ENCODE measurements at places on chromosomes 13 and 19.

- DNase-seq, result no peak
These were observed 2141.2 kb downstream of the PCDH9 start for GRCh38 chr13:65088906-65089305.

DNA sequence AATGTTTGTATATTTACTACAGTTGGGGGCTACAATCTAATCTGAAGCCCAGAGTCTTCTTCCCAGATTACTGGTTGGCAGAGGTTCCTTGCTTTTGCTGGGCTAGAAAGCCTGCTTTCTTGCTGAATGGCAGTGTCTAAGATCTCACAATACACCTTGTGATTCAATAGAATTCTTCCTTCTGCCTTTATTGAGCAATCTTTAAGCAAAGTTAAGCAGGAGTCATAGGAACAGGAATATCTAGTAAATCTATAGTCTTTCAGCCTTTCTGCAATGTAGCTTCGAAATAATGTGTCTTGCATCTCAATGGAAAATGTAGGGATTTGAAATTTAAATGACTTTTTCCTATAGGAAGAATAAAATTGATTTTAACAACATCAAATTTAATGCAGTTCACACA, 346.1 kb downstream of the SLITRK1 start:
- DNase-seq, result no peak

- peak; percentile 87 for DNase-seq
These were observed 24.5 kb downstream of the TEX101 start for GRCh38 chr19:43439032-43439708.

GRCh38 chr19:13699786-13700185, 64.5 kb upstream of the MRI1 start:
- no peak for DNase-seq

GRCh38 chr13:65744836-65745235, 1485.3 kb downstream of the PCDH9 start:
- DNase-seq, result no peak

GRCh38 chr19:14091813-14092462, 1.4 kb upstream of the SAMD1 start:
- DNase-seq, result no peak

- DNase-seq, result peak; percentile 50
These were observed 36.8 kb downstream of the ACTN4 start for GRCh38 chr19:38684078-38684861.

DNA sequence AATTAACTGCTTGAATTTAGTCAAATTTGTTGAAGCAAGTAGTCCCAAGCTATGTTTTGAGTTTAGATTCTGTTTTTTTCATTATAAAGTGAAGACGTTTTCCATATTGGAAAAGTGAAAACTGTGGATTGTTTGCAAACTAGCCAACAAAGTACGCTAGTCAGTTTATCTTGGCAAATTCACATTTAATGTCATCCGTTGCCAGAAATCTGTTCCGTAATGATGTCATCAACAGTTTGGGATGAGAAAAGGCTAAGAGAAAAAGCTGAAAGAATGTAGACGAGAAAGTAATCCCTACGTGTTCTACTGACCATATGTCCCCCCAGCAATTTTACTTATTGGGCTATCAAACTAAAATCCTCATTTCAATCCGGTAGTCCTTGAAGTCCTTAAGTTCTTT, 419.6 kb downstream of the GPC6 start:
- no peak for DNase-seq

- DNase-seq, result no peak
These were observed 9.9 kb upstream of the SERPINE3 start for GRCh38 chr13:51329606-51330005.

- DNase-seq, result no peak
These were observed 1195.7 kb upstream of the PCDH20 start for GRCh38 chr13:62611343-62611742.

DNA sequence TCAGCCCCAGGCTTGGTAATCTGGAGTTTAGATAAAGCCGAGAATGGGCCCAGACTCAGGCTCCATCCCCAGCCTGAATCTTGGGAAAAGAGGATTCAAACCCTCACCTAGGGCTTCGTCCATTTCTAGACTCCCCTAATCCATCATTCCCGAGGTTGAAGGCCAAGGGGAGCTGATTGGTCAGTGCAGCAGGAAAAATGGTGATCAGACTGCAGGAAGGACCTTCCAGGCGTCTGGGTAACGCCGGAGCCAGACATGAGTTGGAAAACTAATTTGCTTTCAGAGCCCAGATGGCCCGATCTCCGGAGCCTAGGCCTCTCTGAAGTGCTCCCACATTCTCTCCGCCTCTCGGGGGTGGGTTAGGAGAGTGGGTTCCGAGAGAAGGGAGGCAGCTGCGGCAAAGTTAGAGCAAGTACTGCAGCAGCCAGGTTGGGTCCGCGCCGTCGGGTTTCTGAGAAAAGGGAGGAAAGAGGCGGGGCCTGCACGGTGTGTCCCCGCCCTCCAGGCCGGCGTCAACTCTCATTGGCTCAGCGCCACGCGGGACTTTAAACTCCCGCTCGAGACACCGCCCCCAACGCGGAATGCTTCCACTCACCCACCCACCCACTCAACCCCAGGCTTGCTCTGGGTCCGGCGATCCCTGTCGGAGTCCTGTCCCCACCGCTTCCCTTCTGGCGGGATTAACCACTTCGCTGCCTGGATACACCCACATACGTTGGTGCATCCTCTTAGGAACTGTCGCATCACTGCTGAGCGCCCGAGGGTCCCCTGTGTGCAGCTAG, 788 bp upstream of the RTBDN start:
- DNase-seq, result no peak

DNA sequence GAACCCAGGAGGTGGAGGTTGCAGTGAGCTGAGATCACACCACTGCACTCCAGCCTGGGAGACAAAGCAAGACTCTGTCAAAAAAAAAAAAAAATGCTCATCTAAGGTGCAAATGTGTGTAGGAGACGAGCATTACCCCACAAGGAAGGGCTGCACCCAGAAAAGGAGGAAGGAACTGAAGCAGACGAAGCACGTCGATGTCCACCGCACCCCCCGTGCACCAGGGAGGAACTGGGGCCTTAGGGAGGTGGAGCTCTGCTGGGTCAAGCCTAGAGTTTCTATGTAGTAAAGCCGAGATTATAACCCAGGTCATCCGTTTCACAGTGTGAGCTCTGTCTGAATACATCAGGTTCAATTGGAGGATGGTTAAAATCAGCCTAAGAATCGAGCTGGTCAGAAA, 1.1 kb downstream of the VSTM1 start:
- no peak for DNase-seq

DNA sequence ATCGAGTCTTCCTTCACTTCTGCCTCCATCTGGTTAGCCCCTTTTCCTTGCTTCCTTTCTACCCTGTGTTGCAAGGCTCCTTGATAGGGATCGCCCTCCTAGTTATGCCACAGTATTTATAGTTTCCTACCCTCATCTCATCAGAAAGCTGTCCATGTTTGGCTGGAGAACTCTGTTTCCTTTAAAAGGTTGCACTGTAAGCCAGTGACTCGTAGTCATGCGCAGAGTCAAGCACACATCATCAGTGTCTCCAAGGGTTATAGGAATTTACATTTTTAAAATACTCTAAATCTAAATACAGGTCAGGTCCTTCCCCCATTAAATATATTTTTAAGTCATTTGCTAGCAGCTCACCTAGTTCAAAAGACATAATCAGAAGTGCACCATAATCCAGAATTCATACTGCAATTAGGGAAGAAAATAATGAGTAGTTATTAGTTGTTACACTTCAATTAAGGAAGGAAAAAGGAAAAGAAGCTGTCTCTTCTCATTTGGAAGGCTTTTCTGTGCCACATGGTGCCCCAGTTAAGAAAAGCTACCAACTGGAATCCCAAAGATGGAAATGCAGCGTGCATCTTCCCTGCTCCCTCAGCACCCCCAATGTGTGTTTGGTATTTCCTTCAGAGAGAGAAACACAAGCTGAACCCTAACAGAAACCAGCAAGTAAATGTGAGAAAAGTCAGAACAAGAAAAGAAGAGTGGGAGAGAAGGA, 81.0 kb downstream of the GPR12 start:
- no peak for DNase-seq

DNA sequence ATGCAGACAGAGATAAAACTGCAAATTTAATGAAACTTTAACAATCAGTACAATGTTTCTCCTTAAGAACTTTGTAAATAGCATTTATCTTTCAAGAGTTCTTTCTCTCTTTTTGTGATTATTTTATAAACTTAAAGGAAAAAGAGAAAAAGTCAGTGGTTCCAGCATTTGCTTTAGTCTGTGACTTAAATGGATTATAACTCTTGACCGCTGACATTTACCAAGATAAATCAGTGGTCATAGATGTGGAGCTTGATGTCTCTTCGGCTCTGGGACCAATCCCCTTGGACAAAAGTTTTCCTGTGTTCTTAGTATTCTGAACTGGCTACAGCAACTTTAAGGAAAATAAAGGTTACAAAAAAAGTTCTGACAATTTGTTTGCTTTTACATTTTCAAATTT, 162.6 kb downstream of the TM9SF2 start:
- no peak for DNase-seq

DNA sequence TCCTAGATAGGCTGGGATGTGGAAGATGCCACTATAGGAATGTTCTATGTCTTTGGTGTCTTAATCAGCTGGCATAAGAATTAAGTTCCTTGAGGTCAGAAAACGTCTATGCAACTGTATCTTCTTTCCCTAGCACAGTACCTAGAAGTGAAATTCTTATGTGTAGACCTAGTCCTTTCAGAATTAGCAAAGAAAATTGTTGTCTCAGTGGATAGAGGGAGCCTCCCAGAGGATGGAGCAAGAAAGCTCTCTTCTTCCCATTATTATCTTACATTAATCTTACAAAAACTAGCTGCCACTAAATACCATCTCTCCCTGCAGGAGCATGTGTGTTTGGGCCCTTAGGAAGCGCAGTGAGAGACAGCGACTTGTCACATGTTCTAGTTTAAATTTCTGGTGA, 11.6 kb downstream of the CLDN10 start:
- DNase-seq, result no peak

- no peak for DNase-seq
These were observed 828.4 kb upstream of the SLC10A2 start for GRCh38 chr13:103894626-103895025.

DNA sequence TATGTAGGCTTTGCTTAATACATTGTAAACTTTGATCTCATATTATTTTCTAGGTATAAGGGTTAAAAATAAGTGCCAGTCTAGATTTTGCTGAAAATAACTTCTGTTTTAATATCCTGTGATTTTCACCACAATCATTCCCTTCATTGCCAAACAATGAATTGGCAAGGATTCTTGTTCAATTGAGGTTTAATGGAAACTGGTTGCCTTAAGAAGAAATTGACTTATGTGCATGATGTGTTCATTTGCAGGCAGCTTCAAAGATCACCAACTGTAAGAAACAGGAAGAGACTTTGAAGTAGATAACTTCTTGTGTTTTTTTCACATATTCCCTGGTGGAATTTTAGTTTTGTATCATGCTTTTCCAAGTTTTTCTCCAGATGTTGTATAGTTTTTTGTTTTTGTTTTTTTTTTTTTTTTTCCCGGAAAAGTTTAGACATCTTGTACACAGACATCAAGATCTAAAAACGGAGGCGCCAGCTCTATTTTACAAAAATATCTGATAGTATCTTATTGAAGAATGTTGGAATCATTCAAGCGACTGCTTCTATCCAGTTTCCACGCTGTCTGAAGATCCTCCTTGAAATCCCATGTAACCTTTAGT, 108.3 kb downstream of the POSTN start:
- DNase-seq, result no peak

- no peak for DNase-seq
These were observed 258.6 kb downstream of the EFNB2 start for GRCh38 chr13:106276876-106277275.

DNA sequence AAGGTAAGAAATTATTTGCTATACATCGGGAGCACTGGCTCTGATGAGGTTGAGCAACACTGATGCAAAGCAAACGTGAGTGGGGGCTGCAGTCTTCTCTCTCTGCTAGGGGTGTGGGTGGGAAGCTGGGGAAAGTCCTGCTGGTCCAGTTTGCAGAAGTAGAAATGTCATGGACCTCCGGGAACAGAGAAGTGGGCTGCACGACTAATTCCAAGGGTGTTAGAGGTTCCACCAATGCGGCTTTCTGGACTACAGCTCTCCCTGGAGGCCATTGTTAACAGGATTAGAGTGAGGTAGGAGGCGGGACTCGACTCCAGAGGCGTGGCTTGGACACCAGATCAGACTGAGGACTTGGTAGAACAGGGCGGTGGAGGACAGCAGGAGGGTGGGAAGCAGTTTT, 5.7 kb upstream of the FBXO27 start:
- no peak for DNase-seq

DNA sequence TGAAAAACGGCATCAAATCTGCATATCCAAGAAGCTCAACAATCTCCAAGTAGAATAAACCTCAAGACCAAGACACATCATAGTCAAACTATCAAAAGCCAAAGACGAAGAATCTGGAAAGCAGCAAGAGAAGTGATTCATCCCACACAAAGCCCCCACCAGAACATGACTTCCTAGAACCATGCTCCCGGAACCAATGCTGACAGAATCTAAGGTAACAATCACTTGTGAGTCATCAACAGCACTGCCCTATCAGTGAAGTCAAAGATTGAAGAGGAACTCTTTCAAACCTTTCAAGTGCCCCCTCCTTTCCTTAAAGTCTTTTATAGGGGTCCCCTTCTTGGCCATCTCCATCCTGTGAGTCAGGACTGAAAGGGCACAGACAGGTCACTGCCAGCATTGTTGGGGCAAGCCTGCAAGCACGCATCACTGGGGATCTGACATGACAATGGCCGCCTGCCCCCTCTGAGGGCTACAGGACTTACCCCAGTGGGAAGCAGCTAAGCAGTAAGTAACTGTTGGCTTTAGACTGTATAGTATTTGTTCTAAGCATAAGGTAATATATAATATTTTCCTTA, at the start of gene CCDC70:
Gene CCDC70 (plus strand): TSS at position 247 of the 578 bp plus-strand sequence. CDS start 3,443 bp downstream, outside the sequence.
- no peak for DNase-seq

- DNase-seq, result no peak
These were observed 347.4 kb downstream of the FGF9 start for GRCh38 chr13:22018076-22018835.

GRCh38 chr13:99417201-99418102, 83.8 kb upstream of the TM9SF2 start:
- no peak for DNase-seq

Data from CD4-positive, alpha-beta memory T cell (primary cell).